ENCODE measurements at places on chromosomes 11 and 22.

DNA sequence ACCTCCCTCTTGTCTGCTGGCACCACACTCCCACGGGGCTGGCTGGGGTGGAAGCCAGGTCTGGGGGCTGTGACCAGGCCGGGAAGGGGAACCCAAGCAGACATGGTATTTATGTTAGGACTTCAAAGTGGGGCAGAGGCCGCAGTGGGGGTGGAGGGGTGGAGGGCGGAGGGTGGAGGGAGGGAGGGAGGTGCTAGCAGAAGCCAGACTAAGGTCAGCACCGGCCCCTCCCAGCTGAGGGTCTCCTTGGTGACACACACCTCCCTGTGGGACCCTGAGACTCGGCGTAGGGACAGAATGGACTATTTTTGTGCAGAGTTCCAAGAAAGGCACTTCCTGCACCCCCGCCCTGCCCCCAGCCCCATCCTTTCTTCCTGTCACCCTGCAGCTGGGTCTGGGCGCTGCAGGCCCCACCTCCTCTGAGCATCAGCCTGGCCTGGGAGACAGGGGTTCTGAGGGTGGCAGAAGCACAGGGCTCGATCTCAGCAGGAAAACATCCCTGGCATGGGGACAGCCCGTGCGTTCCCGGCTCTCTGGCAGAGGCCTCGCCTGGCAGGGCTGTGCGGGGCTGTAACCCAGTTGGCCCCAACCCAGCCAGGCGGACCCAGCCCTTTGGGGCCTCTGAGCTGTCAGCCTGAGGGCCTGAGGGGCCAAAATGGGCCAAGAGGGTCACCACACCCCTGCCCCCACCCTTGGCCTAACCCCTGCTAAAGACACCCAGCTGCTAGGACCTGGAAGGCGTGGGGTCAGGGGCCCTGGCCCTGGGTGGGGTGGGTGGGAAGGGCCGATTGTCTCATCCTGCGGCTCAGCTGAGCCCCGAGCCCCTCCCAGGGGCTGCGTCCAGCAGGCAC, 9.6 kb upstream of the CD248 start:
- DNase-seq, result no peak

DNA sequence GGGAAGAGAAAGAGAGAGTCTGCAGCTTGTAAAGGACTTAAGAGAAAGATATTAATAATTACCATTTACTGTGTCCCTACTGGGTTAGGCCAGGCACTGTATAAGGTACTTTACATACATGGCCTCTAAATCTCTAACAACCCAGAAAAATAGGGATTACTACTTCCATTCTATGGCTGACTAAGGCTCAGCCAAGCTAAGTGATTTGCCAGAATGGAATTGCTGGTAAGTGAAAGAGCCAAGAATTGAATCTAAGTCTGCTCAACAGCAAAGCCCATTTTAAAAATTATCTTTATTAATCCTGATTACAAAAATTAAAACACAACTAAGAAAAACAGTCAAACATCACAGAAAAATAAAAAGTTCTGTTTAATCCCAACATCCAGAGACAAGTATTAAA, 21.4 kb downstream of the XRRA1 start:
- no peak for DNase-seq

GRCh38 chr11:111631024-111631665, 28.9 kb downstream of the SIK2 start:
- DNase-seq, result no peak

DNA sequence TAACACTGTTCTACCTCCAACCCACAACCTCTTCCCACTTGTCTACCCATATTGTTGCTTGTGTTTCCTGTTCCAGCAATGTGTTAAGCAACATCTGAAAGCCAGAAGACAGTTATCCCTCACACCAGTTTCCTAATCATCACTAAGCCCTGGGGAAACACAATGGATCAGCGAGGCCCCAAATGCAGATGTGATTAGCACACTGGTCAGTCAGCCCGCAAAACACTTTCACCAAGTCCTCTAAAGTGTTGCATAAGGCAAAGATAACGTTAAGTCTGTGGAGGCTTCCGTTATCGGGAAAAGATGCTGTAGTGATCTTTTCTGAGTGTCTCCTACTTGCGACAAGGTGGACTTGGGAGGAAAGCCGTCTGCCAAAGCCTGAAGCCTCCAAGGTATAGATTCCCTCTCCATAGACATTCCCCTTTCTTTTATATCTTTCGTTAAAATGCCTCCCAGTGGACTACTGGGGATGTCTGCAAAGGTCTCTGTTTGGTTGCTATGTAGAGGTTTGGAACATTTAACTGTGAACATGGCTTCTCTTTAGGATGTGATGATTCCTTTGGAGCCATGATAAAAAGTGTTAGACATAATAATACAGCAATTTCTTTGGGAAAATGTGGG, at the start of gene MS4A3:
TSS of gene MS4A3 (plus strand) at position 317 of the 621 bp plus-strand sequence. CDS start 4,496 bp downstream, outside the sequence.
- DNase-seq, result no peak

DNA sequence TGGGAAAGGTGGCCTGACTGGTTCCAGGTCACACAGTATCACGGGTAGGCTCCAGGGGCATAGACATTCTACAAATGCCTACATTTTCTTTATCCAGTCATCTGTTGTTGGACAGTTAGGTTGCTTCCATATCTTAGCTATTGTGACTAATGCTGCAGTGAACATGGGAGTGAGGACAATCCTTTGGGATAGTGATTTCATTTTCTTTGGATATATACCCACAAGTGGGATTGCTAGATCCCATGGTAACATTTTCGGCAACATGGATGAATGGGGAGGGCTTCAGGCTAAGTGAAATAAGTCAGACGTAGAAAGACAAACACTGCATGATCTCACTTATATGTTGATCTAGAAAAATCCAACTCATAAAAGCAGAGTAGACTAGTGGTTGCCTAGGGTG, 744.3 kb downstream of the NTM start:
- DNase-seq, result no peak

GRCh38 chr22:44042249-44043218, 18.4 kb downstream of the PARVB start:
- DNase-seq, result peak; percentile 28

DNA sequence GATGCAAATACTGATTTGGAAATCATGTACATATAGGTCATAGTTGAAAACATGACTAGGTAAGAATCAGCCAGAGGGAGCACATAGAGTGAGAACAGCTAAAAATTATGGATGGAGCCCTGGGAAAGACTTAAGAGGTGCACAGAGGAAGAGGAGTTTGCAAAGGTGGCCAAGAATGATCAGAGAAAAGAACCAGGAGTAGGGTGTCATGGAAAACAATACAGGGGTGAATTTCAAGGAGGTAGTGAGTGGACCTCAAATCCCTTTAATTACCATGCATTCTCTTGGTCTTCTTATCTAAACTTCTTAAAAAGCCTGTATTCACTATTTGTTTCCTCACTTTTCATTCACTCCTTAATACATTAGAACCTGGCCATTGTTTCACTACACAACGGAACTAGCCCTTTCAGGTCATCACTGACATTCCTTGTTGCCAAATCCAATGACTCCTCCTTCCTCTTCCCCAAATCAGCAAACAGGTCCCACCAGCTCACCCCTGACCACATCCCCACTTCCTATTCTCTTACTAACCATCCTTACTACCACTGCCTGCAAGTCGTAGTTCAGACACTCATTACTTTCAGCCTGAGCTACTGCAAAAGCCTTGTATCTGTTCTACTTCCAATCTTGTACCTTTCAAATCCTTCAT, 22.6 kb downstream of the BUD13 start:
- no peak for DNase-seq

DNA sequence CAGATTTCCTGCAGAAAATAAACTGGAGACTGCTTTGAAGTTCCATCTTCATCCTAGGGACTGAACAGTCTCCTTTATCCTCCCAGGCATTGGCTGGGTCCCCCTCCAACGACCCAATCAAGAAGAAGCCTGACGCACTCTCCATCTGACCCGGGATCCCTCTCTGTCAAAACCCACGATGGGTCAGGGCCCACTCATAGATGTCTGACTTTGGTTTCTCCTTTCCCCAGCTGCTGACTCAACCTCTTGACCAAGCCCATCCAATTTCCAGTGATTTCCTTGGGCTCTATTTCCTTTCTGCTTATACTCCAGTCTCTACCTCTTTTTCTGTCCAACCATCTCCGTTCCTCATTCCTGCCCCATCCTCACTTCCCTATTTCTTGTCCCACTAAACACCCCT, 189.7 kb downstream of the MIAT start:
- DNase-seq, result no peak

DNA sequence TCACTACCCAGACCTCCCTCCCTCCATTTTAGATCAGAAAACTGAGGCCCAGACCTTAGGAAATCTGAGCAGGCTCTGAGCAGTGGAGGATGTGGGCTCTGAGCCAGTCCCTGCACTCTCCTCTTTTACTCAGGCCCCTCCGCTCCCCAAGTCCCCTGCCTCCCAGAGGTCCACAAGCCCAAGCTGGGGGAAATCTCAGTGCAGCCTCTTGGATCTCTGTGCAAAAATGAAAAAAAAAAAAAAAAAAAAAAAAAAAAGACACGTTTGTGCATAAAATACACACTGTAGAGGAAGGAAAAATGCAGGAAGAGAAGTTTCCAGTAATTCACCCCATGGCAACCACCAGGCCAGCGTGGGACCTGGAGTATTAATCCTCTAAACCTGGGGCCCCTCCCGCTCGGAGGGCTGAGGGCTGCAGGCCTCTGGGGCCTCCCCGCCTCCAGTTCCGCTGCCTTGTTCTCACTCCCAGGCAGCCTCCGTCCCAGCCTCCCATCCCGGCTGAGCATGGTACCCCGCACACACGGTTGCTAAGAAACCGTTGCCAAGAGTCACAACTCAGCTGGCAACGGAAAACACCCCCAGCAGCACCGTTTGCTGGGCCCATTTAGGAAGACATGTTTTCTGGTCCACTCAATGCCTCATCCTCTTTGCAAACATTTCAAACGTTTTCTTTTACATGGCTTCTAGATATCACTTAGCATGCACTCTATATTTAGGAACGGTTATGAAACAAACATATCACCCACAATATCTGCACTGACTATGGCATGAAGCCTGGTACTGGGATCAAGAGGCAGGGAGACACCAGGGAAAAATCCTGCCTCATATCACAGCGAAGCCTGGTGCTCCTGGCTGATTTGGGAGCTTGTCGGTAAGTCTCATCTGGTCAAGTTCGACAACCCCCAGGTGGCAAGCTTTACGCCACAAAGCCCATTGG, 227.5 kb downstream of the CTTN start:
- DNase-seq, result no peak

- DNase-seq, result no peak
Observed at GRCh38 chr11:1826552-1827094, 8.2 kb upstream of the SYT8 start.

GRCh38 chr11:111443640-111444039, 64.6 kb upstream of the POU2AF1 start:
- DNase-seq, result no peak

GRCh38 chr11:128632141-128632791, 44.9 kb upstream of the ETS1 start:
- peak; percentile 43 for DNase-seq

GRCh38 chr11:13216019-13216710, 61.4 kb upstream of the BMAL1 start:
- DNase-seq, result no peak

DNA sequence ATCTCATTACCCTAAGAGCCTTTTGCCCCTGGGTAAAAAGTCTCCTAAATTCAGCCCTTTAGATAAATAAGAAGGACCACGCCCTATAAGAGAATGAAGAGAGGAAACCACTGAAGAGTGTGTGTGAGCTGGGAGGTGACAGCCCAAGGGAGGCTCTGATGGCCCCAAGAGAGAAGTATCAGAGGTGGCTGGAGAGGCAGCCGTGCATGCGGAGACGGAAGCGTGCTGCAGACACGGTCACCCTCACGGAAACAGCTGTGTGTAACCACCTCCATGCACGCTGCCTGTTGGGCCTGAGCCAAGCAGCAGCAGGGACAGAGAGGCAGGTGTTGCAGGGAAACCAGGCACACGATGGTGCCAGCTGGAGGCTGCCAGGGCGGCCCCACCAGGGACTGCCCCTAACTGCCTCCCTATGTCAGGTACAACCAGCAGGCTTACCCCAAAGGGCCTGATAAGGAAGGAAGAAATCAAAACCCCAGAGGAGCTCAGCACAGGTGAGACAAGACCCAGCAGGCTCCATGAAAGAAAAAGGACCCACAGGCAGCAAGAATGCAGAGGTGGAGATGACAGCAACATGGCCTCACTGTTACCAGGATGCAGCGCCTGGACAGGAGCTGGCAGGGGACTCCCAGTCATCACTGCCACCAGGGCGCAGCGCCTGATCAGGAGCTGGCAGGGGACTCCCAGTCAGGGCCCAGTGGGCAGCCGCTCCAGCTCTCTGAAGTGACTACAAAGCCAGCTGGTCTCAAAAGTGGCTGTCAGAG, 7.8 kb downstream of the LARGE2 start:
- DNase-seq, result peak; percentile 80

DNA sequence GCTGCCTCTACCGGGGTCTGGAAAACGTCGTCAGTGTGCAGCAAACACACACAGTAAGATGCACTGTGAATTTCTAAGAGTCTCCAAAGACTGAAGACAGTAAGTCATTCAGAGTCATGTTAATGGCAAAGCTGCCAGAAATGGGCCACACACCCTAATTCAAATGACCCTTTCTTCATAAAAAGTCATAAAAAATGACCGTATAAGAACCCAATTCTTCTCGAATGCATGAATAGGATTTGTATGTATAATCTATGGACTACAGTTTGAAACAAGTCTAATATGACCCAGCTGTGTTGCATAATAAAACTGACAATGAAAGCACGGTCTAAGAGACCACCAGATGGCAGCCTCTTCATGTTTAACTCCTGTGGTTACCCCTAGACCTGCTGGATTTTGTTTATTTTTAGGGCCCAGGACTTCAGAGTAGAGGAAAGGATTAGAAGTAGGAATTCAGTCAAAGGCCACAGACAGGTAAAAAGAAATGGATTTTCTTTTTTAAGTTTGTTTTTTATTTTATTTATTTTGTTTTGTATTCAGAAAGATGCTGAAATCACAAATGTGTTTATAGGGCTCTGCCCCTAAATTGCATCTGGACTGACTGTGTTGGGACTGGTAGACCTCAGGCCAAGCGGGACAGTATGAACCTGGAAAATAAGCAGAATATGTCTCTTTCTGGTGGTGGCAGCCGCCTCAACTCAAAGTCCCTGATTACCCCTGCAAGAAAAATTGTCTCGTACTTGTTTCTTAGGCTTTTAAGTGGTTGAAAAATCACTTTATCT, 32.1 kb upstream of the SLC5A12 start:
- DNase-seq, result no peak

- peak; percentile 64 for DNase-seq
Observed at GRCh38 chr11:74388678-74389327, 9.4 kb downstream of the PGM2L1 start.

DNA sequence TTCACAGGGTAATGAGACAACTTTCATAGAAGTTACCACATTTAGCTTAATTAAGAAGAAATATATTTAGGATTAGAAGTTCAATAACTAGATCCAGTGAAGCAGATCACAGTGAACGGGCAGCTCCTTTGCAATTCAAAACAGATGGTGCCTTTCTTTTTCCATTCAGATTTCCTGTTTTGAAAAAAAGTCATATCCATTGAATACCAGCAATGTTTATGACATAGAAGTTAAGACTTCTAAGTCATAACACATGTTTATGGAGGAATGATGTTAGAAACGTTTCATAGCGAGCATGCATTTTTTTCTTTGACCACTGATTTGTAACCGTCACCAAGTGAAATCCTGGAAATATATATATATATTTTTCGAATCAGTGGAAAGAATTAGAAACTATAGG, 24.7 kb downstream of the LUZP2 start:
- DNase-seq, result no peak

- DNase-seq, result no peak
Observed at GRCh38 chr11:370070-370941, 1.0 kb downstream of the B4GALNT4 start.

All from memory B cell (primary cell).